Activated CD8-positive, alpha-beta T cell treated with anti-CD3 and anti-CD28 coated beads, Interleukin-2, amount 10 ng/mL, durations not matched to agents 7 days and 5 days (primary cell): ENCODE measurements at places on chromosomes 2 and 18. TPM values are rescaled to one million over a fixed set of nuclear protein-coding genes. Genes with fewer than 3 reads are reported as not detected.
A peak's percentile ranks its signal among the peaks of the same experiment; 100 is the strongest.

GRCh38 chr2:149652926-149653325 is 65.4 kb upstream of the MMADHC start:
- DNase-seq, result no peak
- H3K27me3 ChIP-seq, result no peaks in the 10 kb centered on the region
- no peak overlapping the region for H3K4me3 ChIP-seq
- no peak overlapping the region for H3K27ac ChIP-seq
- H3K4me1 ChIP-seq, result no peaks in the 10 kb centered on the region

DNA sequence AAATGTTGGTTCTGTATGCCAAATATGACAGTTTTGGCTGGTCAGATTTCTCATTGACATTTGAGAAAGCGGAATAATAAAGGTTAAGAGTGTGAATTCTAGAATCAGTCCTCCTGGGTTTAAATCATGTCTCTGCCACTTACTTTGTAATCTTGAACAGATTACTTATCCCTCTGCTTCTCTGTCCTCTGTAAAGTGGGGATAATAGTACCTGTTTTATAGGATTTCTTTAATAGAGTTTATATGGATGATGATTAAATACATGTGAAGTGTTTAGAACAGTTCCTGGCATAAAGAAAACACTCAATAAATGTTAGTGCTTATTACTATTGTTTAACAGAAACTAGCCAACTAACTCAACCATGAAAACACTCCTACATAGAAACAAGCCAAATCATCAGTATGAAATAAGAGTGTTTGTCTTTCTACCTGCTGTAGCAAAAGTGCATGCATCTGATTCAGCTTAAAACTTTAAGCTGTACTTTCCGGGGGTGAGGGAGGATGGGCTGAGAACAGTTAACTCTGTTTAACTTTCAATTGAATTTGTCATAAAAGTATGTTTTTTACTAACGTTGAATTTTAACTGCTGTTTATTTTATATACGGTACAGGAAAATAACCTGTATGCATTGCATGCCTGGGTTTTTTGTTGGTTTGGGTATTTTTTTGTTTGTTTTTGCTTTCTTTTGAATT is 6.8 kb downstream of the HTR2B start:
- H3K27ac ChIP-seq, result no peak overlapping the region
- no peak overlapping the region for H3K4me3 ChIP-seq
- no peaks in the 10 kb centered on the region for H3K27me3 ChIP-seq
- H3K36me3 ChIP-seq, result peaks cover 2% of the 10 kb centered on the region

DNA sequence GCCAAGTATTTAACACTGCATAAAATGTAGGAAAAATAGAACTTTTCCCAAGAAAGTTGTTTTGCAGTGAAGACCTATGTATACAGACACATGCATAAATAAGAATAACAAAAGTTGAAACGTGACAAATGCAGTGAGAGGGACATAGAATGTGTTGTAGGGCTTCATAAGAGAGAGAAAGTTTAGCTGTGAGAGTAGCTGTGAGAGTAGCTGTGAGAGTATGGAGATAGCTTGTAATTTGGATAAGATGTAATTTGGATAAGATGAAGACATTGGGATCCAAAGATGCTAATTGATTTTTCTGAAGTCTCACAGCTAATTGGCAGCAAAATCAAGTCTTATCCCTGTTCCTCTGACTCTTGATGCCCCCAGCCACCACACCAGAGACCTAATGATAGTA is 170.9 kb downstream of the LRP1B start:
- no peaks in the 10 kb centered on the region for H3K4me1 ChIP-seq
- H3K27me3 ChIP-seq, result no peaks in the 10 kb centered on the region
- no peaks in the 10 kb centered on the region for H3K36me3 ChIP-seq

- H3K4me3 ChIP-seq, result no peak overlapping the region
- H3K36me3 ChIP-seq, result peaks cover 34% of the 10 kb centered on the region
- H3K27ac ChIP-seq, result no peak overlapping the region
- no peaks in the 10 kb centered on the region for H3K4me1 ChIP-seq
- no peaks in the 10 kb centered on the region for H3K27me3 ChIP-seq
These were observed 12.7 kb downstream of the MAIP1 start for GRCh38 chr2:199968126-199968525.

- no peaks in the 10 kb centered on the region for H3K4me1 ChIP-seq
- H3K27me3 ChIP-seq, result no peaks in the 10 kb centered on the region
- H3K4me3 ChIP-seq, result no peak overlapping the region
- H3K36me3 ChIP-seq, result no peaks in the 10 kb centered on the region
- DNase-seq, result no peak
- H3K27ac ChIP-seq, result no peak overlapping the region
These were observed 24.2 kb downstream of the SNORC start for GRCh38 chr2:232894251-232894650.

- H3K36me3 ChIP-seq, result no peaks in the 10 kb centered on the region
- peaks cover 31% of the 10 kb centered on the region for H3K27me3 ChIP-seq
- peaks cover 3% of the 10 kb centered on the region for H3K4me1 ChIP-seq
- peak; percentile 37 for DNase-seq
- H3K4me3 ChIP-seq, result peak overlapping the region; percentile 35
- H3K27ac ChIP-seq, result no peak overlapping the region
These were observed 217.0 kb upstream of the DTNA start for GRCh38 chr18:34493099-34493544.

DNA sequence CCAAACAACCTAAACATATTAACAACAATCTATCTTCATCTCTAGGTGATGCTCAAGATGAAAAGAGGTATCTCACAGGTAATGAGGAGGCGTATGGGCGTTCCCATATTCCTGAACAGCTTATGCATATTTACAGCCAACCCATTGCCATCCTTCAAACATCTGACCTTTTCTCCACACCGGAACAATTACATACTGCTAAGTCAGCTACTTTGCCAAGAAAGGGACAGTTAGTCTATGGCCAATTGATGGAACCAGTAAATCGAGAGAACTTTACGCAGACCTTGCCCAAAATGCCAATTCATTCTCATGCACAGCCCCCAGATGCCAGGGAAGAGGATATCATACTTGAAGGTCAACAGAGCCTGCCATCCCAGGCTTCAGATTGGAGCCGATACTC is 68.0 kb downstream of the FAM171B start:
- H3K27me3 ChIP-seq, result peaks cover 2% of the 10 kb centered on the region
- DNase-seq, result no peak
- H3K27ac ChIP-seq, result no peak overlapping the region
- no peaks in the 10 kb centered on the region for H3K36me3 ChIP-seq
- no peak overlapping the region for H3K4me3 ChIP-seq

DNA sequence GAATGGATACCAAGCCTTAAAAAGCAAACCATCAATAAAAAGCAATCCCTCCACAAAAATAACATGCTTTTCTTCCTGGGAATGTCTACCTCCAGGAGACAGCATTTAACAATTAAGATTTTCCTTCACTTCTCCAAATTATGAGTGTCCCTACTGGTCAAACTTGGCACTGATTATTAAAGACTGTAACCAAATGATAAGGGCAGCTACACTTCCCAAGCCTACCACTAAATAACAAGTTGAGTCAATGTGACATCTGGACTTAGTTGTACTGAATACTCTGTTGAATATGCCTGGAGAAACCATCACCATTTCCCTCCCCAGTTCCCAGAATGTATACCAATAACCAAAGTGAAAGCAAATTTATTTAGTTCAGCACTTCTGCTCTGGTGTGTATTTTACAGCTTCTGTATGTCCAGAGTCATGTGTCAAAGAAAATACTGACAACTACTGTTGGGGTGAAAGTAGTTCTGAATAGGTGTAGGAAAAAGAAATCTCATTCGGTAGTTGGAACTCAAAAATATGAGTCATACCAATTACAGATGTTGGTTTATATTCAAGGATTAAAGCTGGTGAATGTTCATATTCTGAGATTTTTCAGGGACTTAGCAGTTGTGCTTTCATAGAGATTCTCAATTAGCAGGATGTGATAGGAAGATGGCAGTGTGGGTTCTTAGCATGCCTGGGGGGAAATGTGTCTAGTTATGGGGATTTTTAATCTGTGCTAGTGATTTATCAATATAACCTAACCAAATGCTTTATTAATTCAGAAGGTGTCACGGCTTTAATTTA is 1291.6 kb upstream of the GYPC start:
- no peak overlapping the region for H3K27ac ChIP-seq
- no peak overlapping the region for H3K4me3 ChIP-seq
- no peaks in the 10 kb centered on the region for H3K36me3 ChIP-seq
- DNase-seq, result no peak
- H3K4me1 ChIP-seq, result no peaks in the 10 kb centered on the region

DNA sequence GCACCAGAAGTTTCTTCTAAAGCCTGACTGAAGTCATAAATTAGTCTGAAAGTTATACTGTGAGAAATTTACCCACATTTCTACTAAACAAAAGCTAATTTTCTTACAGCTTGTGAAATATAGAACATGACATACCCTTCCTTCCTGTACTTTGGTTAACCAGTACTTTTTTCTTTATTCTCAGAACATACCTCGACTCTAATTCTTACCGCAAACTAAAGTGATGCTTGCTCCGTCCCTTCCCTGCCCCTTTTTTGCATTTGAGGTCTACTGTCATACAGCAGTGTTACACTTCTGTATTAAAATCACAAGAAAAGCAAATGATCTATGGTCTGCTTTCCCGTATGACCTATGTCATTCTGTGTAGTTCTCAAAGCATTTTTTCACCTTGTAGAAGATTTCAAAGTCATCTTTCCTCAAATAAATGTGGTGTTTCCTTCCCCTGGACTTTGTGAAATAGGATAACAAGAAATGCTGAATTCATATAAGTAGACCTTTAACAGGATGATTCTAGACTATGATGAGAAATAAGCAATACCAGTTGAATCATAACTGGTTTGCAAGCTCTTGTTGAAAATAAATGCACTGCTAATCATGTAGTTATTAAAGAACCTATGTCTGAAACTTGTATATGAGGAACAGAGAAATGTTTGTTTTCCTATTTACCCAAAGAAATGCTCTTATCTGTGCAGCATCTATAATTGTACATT is 30.4 kb downstream of the CYTIP start:
- DNase-seq, result peak; percentile 79
- H3K27me3 ChIP-seq, result no peaks in the 10 kb centered on the region

DNA sequence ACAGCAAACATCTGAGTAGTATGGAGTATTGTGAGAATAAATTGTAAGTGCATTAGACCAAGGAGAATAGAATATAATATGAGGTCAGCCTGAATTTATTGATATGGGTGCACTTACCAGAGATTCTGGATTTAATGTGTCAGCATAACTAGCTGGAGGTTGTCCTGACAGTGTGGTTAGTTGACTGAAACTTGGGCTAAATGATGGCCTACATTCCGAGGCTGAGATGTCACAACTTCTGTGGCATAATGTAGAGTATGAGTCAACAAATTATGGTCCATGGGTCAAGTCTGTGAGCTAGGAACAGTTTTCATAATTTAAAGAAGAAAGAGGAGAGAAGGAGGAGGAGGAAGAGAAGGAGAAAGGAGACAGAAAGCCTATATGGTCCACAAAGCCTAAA is 127.6 kb downstream of the QPCT start:
- no peak for DNase-seq
- H3K4me3 ChIP-seq, result no peak overlapping the region
- H3K27me3 ChIP-seq, result no peaks in the 10 kb centered on the region
- no peak overlapping the region for H3K27ac ChIP-seq
- no peaks in the 10 kb centered on the region for H3K36me3 ChIP-seq

GRCh38 chr2:150735894-150736498 is 248.5 kb upstream of the RND3 start:
- no peaks in the 10 kb centered on the region for H3K36me3 ChIP-seq
- H3K27ac ChIP-seq, result no peak overlapping the region
- no peak overlapping the region for H3K4me3 ChIP-seq
- DNase-seq, result no peak
- H3K4me1 ChIP-seq, result no peaks in the 10 kb centered on the region

GRCh38 chr2:1707771-1708418 is 36.4 kb downstream of the PXDN start:
- no peaks in the 10 kb centered on the region for H3K4me1 ChIP-seq
- no peak for DNase-seq
- no peak overlapping the region for H3K4me3 ChIP-seq
- no peak overlapping the region for H3K27ac ChIP-seq

- peaks cover 68% of the 10 kb centered on the region for H3K36me3 ChIP-seq
- H3K27me3 ChIP-seq, result no peaks in the 10 kb centered on the region
- DNase-seq, result no peak
- H3K27ac ChIP-seq, result no peak overlapping the region
These were observed 40.6 kb downstream of the XRCC5 start for GRCh38 chr2:216149741-216150140.

DNA sequence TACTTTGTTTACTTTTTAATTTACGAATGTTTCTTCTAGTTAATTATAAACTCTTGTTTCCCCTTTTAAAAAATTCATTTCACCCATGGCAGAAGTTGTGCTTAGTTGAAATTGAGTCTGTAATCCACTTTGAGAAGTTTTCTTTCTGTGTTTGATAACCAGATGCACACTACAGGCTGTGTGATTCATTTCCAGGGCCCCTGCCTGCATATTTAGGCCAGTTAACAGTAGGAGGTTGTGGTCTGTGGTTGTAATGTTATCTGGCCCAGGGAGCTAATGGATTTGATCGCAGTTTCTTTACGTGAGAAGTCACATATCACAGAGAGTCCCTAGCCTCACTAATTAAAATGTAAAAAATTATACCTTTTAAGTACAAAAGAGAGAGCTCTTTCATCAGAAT is 3.3 kb downstream of the CDH7 start:
- no peaks in the 10 kb centered on the region for H3K4me1 ChIP-seq
- peaks cover 3% of the 10 kb centered on the region for H3K36me3 ChIP-seq
- H3K4me3 ChIP-seq, result no peak overlapping the region
- H3K27ac ChIP-seq, result no peak overlapping the region

DNA sequence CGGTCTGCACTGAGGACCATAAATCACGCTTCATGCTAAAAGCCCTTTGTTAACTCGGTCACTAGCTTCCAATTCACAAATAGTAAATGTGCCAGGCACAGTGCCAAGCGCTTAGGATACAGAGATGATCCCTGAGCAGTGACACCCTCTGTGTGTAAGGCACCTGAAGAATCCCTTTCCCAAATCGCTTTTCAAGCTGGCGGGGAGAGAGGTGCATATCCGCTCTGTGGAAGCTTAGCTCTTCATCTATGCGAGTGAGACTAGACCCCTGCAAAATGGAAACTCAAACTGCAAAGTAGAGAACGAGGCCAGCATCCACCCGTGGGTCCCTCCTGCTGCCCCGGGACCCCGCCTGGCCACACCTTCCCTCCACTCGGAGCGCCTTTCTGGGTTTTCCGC is 2.4 kb downstream of the PIEZO2 start:
- H3K27me3 ChIP-seq, result peaks cover 35% of the 10 kb centered on the region
- peaks cover 2% of the 10 kb centered on the region for H3K36me3 ChIP-seq
- no peaks in the 10 kb centered on the region for H3K4me1 ChIP-seq
- H3K27ac ChIP-seq, result no peak overlapping the region
- no peak overlapping the region for H3K4me3 ChIP-seq
- no peak for DNase-seq

DNA sequence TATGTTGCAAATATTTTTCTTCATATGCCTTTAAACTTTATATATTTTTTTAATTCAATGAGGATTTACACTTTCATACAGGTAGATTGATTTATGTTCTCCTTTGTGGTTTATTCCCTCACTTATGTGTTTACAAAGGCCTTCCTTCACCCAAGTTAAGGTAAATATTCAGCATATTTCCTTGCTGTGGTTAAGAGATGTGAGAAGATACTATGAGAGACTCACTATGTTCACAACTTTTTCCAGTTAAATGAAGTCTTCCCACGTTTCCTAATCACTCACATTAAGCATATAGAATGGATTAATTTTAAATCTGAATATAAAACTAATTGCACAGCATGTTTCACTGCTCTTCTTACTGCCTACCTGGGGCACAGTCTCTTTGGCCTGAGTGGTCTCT is 597 bp downstream of the PECR start:
- H3K27me3 ChIP-seq, result no peaks in the 10 kb centered on the region
- H3K27ac ChIP-seq, result peak overlapping the region; percentile 83
- peaks cover 11% of the 10 kb centered on the region for H3K36me3 ChIP-seq
- peak overlapping the region; percentile 92 for H3K4me3 ChIP-seq
- no peak for DNase-seq

Gene CYTIP
- 222 TPM for total RNA-seq

Gene CRYGC
- total RNA-seq, result not detected

Gene IL36RN
- not detected for total RNA-seq

Gene RND3
- total RNA-seq, result not detected

Gene RPRM
- total RNA-seq, result 0.16 TPM

Gene CNTNAP5
- total RNA-seq, result not detected

Gene GKN2
- total RNA-seq, result not detected

Gene UGT1A8
- not detected for total RNA-seq
